ENCODE measurements at places on chromosomes 4 and X.
A peak's percentile ranks its signal among the peaks of the same experiment; 100 is the strongest.

DNA sequence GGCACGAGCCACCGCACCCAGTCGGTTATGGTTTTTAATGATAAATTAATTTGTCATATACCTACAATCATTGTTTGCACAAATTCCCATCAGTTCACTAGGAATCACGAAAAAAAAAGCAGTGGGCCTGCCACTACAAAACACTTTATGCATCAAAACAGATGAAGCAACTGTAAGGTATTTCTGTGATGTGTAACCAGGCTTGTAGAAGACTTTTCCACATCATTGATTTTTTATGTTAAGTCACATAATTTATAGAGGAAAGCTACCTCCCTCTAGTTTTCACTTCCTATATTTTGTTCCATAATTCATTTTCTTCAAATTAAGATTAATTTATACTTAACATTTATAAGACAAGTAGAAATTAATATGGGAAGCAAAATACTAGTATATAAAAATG, 6.7 kb upstream of the FAM200B start:
- no peak for DNase-seq

- no peak for DNase-seq
Observed at GRCh38 chrX:46912603-46913491, 626 bp downstream of the JADE3 start.

- no peak for DNase-seq
Observed at GRCh38 chr4:144809056-144809640, 163.2 kb downstream of the HHIP start.

DNA sequence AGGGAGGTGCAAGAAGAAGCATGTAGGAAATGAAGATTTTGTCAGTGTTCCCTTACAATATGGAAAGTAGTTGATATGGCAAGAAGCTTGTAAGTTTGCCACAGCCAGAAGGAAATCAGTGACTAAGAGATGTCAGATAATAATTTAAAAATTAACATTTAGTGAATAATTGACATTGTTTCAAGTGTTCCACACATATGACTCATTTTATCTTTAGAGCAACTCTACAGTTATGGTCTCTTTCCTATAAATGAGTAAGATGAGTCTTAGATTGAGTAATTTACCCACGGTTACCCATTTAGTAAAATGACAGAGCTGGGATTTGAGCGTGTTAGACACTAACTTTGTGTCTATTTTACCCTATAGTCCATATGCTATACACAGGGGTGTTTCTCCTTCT, 300.3 kb upstream of the IRS4 start:
- no peak for DNase-seq

DNA sequence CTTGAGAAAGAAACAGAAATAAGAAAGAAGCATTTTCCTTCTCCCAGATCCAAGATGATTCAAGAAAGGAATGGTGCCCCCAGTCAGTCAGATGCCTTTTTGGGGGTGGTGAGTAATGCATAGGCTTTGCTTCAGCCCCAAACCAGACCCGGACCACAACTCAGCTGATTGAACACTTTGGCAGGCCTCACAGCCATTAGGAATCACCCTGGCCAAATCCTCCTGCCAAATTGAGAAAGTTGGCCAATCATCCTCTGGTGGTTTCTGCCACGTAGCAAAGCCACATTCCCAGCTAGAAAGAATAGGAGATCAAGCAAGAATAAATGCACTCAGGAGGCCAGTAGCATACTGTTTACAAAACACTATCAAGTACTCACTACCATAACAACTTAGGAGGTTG, 33.7 kb downstream of the FRMD7 start:
- DNase-seq = no peak

DNA sequence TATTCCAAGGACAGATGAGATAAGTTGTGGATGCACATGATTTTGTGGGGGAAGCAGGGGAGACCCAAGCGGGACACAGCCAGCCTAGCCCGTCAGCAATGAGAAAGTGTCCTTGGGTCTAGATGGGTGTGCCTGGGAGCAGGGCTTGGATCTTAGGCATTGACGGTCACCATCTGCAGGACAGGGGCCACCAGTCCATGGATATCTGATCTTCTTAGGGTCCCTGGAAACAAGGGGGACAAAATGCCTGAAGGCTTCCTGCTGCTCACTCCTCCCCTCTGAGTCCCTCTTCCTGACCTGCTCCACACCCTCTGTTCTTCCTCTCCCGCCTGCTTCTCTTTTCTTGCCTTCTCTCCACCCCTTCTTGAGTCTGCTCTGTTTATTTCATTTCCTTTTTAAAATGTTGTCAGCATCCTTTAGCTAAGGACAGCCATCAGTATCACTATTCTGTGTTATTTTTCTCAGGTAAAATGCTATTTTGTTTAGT, 298.4 kb downstream of the RAPGEF2 start:
- DNase-seq = no peak

- no peak for DNase-seq
Observed at GRCh38 chr4:162732876-162733275, 433.8 kb downstream of the NAF1 start.

GRCh38 chrX:122464341-122464740, 719.7 kb upstream of the GRIA3 start:
- DNase-seq = no peak

- no peak for DNase-seq
Observed at GRCh38 chr4:15771216-15772058, 6.7 kb upstream of the CD38 start.

DNA sequence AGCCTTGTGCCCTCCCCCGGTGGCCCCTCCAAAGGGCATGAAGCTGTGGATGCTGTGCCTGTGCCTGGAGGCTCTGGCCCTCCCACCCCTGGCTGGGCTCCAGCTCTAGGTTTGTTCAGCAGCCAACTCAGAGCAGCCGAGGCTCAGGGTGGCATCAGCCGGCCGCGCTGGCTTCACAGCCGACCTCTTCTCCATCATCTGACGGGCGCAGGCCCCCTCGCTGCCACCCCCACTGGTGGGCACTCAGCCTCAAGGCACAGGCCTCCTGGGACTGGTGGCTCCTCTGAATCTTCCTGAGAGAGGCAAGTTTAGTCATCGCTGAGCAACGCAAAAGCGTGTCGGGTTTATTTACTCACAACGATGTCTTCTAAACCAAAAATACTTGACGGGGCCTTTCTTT, 46.0 kb downstream of the PCGF3 start:
- no peak for DNase-seq

DNA sequence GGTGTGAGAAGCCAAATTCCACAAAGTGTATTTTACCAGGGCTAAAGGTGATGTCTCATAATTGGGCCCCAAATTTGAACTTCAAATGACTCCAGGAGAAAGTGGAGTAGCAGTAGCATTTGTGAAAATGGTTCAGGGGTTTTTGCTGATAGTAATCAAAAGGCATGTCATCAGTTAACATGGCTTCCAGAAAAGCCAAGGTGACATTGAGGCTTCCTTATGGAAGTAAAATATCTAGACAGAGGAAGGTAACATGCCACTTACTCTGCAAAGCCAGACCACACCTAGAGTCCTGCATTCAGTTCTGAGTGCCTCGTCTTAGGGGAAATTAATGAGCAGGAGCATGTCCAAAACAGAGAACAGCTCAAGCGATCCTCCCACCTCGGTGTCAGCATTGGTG, 2.2 kb upstream of the RPL36A start:
- no peak for DNase-seq

DNA sequence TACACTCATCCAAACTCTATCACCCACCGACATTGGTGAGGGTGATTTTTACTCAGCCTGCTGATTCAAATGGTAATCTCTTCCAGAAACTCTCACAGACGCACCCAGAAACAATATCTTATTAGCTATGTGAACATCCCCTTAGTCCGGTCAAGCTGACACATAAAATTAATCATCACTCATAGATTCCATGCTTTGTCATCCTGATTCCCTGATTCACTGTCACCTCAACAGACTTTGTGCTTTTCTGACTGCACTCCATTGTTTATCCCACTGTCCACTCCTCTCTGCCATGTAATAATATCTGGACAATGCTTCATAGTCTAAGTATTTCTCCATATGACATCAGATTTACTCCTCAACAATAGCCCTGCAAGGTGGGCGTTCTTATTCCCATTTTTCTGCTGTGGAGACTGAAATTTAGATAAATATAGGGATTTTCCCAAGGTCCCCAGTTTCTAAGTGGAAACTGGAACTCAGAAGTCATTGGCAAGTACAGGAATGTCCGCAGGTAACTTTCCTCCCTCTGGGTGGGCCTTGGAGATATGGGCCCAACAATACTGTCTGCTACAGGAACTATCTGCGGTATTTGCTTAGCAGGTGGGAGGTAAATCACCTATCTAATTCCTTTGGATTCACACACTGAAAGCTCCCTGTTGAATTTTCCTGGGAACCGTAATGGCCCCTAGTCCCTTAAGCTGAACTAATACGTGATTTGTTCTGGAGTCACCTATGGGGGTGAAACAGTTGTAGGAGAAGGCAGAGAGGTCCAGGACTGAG, 228.6 kb upstream of the BCOR start:
- DNase-seq = no peak

- no peak for DNase-seq
Observed at GRCh38 chr4:178823673-178824295, 1381.5 kb upstream of the AGA start.

GRCh38 chrX:70174754-70175153, 2.5 kb upstream of the DGAT2L6 start:
- peak; percentile 35 for DNase-seq

GRCh38 chr4:99968330-99968729, 18.3 kb upstream of the H2AZ1 start:
- DNase-seq = no peak

GRCh38 chrX:103817502-103817901, 14.6 kb downstream of the RAB9B start:
- DNase-seq = peak; percentile 0

- no peak for DNase-seq
Observed at GRCh38 chr4:106048250-106048971, 153.1 kb downstream of the NPNT start.

DNA sequence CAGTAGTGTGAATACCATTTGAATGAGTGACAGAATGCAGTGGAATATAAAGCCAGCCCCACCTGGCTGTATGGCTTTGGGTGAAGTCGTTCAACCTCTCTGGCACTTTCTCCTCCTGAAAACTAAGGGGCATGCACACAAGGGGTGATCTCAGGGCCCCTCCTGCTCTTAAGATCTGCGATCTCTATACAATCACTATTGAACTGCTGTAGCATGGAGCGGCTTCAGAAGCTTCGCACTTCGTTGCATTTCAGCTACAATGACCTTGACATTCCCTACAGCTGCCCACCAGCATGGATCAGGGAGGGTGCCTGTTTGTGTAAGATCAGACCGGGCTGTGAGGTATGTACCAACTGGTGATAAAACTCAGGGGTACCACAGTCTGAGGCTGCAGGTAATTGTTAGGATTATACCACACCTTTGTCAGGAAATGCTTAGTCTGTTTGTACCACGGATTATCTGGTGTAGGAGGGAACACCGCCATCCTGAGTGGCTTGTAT, 85.2 kb downstream of the AASDH start:
- no peak for DNase-seq

DNA sequence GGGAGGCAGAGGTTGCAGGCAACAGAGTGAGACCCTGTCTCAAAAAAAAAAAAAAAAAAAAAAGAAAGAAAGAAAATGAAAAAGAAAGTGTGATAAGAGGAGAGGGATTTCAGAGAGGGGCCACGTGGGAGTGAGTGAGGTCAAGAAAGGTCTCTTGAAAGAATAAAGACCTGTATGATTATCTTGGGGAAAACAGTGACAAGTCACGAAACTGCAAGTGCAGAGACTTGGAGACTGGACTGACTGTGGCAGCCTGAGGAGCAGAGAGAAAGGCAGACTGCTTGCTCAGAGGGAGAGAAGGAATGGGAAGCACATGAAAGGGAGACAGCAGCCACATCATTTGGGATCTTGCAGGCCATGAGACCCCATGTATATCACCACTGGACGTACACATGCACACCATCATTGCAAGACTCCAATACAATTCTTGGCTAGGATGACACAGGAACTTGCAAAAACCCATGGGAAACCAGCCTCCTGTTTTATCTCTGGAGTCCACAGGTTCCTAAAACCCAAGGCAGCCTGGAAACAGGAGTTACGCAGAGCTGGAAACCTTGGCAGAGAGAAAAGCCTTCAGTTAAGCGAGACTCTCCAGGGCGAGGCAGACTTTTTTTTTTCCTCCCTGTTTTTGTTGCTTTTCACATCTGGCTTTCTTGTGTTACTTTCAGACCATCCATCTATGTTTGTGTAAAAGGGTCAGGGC, 207.0 kb upstream of the TBL1X start:
- no peak for DNase-seq

DNA sequence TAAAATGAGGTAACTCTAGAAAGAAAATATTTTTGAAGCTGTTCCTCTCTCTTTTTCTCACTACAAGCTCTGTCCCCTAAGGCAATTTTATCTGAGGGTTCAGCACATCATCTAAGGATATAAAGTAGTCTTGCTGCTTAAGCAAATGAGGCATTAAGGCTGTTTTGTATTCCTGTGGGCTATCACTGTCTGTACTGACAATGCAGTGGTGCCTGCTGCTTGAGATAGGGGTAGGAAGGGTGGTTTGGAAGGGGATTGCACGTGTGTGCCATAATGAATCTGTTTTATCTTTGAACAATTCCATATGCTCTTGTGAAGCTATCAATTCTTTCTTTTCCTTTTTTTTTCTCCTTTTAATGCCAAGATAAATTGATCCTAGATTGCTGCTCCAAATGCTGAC, 128.0 kb upstream of the ATOH1 start:
- DNase-seq = no peak

Measured in NCI-H2029 (cell line).